T-helper 2 cell treated with Interferon-gamma antibody and Interleukin-4, amounts not matched to agents 5 μg/mL and 100 μg/mL, for 36 hours (primary cell): ENCODE measurements at places on chromosomes 7 and 10.

DNA sequence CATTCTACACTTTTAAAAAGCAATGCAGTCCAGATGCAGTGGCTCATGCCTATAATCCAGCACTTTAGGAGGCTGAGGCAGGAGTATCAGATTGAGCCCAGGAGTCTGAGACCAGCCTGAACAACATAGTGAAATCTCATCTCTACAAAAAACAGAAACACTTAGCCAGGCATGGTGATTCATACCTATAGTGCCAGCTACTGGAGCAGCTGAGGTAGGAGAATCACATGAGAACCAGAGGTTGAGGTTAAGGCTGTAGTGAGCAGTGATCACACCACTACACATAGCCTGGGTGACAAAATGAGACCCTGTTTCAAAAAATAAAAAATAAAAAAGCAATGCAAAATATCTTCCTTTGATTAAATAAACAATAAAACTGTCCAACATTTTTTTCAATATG, 205.2 kb downstream of the GRM8 start:
- DNase-seq: no peak

- no peak for DNase-seq
These were observed 23.8 kb downstream of the SUFU start for GRCh38 chr10:102527546-102527945.

- no peak for DNase-seq
These were observed 112.4 kb downstream of the ADCY1 start for GRCh38 chr7:45686441-45687184.

DNA sequence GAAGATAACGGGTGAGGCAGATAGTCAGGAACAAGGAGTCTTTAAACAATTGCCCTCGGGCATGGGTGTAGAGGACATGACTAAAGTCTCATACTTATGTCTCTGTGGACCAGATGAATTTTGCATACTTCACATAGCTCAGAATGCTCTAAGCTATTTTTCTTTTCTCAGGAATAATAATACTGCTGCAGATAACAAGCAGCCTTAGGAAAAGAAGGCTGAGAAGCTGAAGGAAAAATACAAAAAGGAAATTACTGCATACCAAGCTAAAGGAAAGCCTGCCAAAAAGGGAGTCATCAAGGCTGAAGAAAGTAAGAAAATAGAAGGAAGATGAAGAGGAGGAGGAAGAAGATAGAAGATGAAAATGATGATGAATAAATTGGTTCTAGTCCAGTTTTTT, 13.4 kb upstream of the ERCC6 start:
- DNase-seq: no peak

GRCh38 chr7:99072126-99072525, 71.8 kb downstream of the SMURF1 start:
- no peak for DNase-seq

GRCh38 chr10:49371967-49372366, 23.9 kb downstream of the DRGX start:
- no peak for DNase-seq

- no peak for DNase-seq
These were observed 51.9 kb upstream of the PIK3AP1 start for GRCh38 chr10:96772196-96772595.

GRCh38 chr10:8054244-8054493, 319 bp upstream of the GATA3 start:
- no peak for DNase-seq

GRCh38 chr7:48595756-48596155, 328.6 kb upstream of the CDC14C start:
- no peak for DNase-seq

DNA sequence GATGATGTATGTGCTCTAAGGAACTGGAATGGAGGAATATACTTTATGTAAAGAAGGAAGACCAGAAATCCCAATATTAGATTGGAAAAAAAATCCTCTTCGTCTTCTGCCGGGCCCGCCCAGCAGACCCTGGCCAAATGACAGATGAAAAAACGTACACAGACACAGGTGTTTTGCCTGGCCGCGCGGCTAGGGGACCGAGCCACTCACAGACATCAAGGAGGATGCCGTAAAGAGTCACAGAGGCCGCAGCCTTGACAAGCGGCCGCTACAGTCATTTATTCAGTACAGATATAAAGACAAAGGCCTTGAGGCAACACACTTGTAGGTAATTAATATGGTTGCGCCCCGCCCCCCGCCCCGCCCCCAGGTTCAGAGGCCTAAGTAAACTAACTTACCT, 594.1 kb downstream of the GRM8 start:
- no peak for DNase-seq

DNA sequence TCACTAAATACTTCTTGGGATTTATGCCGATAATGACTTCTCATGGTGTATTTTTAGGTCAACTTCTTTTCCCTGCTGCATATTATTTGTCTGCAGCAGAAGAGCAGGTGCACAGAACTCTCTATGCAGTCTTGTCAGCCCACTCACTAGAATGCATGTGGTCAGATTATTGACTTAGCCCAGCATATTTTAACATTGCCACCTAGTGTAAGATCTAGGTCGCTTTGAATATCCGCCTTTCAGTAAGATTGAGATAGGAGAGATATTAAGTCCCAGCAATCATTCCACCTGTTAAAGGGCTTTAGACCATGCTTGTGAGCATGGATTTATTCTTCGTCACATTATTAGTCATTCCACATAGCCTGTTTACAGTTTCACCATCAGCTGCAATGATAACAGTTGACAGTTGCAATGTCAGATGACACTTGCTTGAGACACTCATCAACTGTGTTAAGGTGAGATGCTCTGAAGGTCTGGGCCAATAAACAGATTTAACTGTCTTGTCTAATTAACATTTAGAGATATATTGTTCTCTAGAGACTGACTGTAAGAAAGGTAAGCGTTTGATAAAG, 491.7 kb downstream of the ARL4A start:
- DNase-seq: no peak

GRCh38 chr7:132680590-132680989, 104.3 kb upstream of the PLXNA4 start:
- no peak for DNase-seq

- DNase-seq: no peak
These were observed 44.6 kb downstream of the MTERF1 start for GRCh38 chr7:91835826-91836368.

DNA sequence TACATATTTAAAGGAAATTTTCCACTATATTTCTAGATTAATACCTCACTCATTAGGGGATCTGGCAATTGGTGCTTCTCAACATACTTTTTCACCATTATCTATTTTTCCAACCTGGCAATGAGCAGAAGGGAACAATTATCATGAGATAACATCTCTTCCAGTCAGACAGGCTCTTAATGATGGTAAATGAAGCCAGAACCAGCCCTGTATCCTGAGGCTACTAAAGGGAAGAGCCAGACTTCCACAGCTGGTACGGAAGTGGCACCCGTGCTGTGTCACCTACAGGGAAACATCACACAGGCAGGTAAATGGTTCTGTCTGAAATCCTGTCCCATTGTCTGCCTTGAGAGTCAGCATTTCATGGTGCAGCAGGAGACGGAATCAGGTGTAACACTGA, 75.9 kb downstream of the ELMO1 start:
- DNase-seq: no peak

- DNase-seq: no peak
These were observed 69.1 kb downstream of the RTKN2 start for GRCh38 chr10:62199584-62199983.

DNA sequence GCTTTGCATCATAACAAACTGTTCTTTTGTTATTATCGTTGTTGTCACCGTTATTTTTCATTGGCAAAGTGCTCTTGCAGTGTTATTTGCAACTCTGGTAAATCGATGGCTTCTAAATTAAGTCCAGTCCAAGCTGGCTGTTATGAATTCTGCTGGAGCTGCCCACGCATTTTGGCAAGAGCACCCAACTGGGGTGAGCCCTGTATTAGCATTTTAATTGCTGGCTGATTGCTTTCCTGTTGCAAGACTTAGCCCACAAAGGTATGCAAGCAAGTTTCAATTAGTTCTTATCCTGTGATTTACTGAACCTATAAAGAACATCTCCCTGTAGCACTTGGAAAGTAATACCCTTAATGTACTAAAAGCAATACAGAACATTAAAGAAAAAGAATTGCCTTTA, 226.8 kb downstream of the ACTR3B start:
- no peak for DNase-seq
